Esophagus muscularis mucosa (tissue), 4 donors: ENCODE measurements at places on chromosomes 11 and 22. TPM values are rescaled to one million over a fixed set of nuclear protein-coding genes. Genes with fewer than 3 reads are reported as not detected.

- DNase-seq: no peak
Measured at GRCh38 chr11:128501008-128501407, 86.3 kb downstream of the ETS1 start.

Gene GRIA4
- 0.33 TPM for total RNA-seq

- DNase-seq: no peak
Measured at GRCh38 chr11:71131861-71132260, 120.5 kb downstream of the SHANK2 start.

DNA sequence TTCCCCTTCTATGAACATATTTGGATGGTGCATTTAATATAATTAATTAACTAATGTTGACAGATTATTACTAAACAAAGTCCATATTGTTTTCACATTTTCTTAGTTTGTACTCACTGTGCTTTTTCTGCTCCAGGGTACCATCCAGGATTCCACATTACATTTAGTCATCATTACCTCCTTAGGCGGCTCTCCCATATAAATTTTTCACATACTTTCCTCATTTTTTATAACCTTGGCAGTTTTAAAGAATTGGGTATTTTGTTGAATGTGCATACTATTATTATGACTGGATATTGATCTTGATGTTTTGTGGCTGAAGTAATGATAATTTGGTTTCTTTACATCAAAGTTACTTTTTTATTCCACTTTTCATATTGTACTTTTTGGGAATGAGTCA, 755.6 kb upstream of the ANO3 start:
- no peak for DNase-seq

DNA sequence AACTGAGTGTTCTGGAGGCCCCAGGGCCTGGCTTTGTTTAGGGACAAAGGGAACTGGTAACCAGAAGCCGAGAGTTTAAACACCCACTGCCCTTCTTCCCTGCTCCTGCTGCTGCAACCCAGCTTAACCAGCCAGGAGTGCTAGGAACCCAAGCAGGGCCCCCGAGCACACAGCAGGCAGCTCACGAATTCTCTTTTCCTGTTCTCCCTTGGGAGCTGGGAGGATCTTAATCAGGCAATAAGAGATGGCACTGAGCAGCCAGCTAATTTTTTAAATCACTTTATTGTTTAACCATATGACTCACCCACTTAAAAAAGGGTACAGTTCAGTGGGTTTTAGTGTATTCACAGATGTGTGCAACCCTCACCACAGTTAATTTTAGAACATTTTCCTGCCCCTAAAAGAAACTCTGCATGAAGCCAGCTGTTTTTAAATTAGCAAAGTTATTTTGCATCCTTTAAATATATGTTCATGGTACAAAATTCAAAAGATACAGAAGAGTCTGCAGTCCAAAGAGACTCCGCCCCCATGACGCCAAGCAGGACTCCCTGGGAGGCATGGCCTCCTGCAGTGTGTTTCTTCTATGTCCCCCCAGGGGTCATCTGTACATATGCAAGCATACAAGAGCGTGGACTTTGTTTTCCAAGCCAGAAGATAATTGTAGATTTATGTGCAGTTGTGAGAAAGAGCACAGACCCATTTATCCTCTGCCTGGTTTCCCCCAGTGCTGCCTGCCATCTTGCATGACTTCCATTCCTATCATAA, 18.9 kb upstream of the PPP6R3 start:
- no peak for DNase-seq

DNA sequence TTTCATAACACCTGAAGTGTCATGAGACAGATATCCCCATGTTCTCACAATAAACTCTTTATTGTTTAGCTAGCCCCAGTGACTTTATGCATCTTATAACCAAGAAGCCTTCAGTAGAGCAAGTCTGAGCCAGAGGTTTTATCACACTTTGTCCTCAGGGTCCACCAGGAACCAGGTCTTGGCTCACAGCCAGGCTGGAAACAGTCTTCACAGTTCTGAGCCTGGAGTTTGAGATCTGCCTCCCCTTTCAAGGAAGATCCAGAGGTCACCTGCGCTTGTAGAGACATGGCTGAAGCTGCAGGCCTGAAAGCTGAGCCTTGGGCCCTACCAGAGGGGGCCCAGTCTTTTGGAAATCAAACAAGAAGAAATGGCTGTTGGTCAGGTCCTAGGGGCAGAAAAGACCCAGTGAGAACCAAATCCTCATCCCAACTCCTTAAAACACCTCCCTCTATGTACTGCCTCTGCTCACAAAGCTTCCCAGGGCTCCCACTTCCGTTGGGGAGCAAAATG, 3.5 kb downstream of the RRP8 start:
- peak; percentile 14 for DNase-seq

DNA sequence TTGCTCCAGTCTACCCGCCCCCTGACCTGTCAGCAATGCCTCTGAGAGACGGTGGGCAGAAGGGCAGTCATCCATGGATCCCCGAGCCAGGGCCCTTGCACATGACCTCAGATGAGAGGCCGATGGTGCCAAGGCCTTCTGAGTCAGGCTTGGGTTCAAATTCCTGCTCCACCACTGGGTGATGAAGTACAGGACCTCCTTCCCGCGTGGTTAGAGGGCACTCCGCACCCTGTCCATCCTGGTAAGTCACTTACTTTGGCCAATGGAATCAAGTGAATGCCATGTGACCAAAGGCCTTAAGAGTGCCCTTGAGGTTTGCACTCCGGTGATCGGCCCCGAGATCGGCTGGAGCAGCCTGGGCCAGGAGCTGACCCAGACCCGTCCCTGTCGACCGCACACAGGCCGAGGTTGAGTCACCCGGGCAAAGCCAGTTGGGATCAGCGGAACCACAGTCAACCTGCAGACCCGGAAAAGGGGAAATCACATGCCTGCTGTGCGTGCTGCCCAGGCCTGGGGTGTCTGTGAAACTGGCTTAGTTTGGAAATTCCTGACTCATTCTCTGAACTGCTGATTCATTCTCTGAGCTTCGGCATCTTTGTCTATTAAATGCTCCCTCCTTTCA, 48.9 kb downstream of the RTL6 start:
- no peak for DNase-seq

- no peak for DNase-seq
Measured at GRCh38 chr11:34105957-34106504, 602 bp downstream of the NAT10 start.

DNA sequence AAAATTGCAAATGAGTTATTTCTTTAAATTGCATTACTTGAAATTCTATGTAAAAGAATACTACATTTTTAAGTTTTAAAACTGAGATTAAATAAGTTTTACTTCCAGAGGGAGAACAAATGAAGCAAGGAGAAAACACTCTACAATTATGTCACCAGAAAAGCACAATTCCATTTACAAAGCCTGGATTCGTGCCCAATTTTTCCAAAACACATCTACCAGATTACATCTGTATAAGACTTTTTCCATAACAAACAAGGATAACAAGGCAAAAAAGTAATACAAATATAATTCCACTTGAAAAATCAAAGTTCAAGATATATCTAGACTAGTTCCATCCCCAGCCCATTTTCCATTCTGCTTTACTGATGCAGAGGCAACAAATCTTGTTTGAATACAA, 40.5 kb downstream of the MTMR2 start:
- DNase-seq: no peak

Gene SCGB1A1
- total RNA-seq: 3.0 TPM

Gene CDC42BPG
- 0.33 TPM for total RNA-seq

- no peak for DNase-seq
Measured at GRCh38 chr11:96254087-96254486, 88.9 kb downstream of the MAML2 start.

GRCh38 chr11:67666676-67667489, 7.5 kb downstream of the ALDH3B2 start:
- DNase-seq: no peak
